Activated CD8-positive, alpha-beta memory T cell treated with anti-CD3 and anti-CD28 coated beads, Interleukin-2, amount 10 ng/mL, durations not matched to agents 7 days and 5 days (primary cell): ENCODE measurements at places on chromosomes 6 and 20. TPM values are rescaled to one million over a fixed set of nuclear protein-coding genes. Genes with fewer than 3 reads are reported as not detected.

DNA sequence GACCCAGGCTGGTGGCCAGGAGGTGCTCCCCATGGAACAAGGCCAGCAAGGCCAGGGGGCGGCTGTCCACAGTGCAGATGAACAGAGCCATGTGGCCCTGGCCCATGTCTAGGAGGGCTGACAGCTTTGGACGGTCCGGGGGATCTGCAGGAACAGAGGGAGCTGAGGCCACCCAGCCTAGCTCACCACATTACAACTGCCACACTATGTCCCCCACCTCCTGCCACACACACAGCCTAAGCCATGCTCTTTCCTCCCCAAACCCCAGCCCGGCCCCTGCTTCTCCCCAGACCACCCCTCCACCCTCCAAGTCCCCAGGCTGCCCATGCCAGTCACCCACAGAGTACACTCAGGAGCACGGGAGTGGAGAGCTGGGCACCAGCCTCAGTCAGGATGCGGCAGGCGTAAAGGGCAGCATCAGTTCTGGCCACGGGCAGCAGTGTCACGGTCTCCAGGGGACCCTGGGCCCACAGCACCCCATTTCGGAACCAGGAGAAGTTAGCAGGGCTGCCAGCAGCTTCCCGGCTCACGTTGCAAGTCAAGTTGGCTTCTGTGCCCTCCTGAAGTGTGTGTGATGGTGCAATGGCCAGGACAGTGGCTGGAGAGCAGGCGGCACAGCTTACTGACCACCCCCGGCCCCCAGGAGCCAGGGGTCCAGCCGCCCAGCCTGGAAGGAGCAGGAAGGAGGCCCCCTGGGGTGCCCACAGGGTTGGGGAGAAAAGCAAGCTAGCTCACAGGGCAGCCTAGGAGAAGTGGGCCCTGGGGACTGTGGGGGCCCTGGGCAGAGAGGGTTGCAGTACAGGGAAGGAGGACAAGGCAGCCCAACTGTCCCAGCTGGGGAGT is 15.2 kb upstream of the ADAM33 start:
- H3K27ac ChIP-seq, result no peak overlapping the region
- no peak overlapping the region for H3K4me3 ChIP-seq
- H3K4me1 ChIP-seq, result no peaks in the 10 kb centered on the region
- no peaks in the 10 kb centered on the region for H3K27me3 ChIP-seq

- no peak overlapping the region for H3K4me3 ChIP-seq
- H3K27ac ChIP-seq, result no peak overlapping the region
- H3K27me3 ChIP-seq, result peaks cover 7% of the 10 kb centered on the region
These were observed 55.0 kb downstream of the COL12A1 start for GRCh38 chr6:75150685-75151412.

- no peak for DNase-seq
- H3K4me1 ChIP-seq, result peaks cover 9% of the 10 kb centered on the region
- peaks cover 3% of the 10 kb centered on the region for H3K36me3 ChIP-seq
- H3K4me3 ChIP-seq, result no peak overlapping the region
- H3K27me3 ChIP-seq, result peaks cover 5% of the 10 kb centered on the region
These were observed 5.2 kb upstream of the NRSN2 start for GRCh38 chr20:341682-342081.

The WFDC5 gene
- not detected for total RNA-seq

The GPLD1 gene
- total RNA-seq, result 0.58 TPM
